Activated B cell treated with CpG ODN at 0.5 μM for 24 hours (primary cell): ENCODE measurements at places on chromosomes 2 and 18. TPM values are rescaled to one million over a fixed set of nuclear protein-coding genes. Genes with fewer than 3 reads are reported as not detected.

IGFBP5 gene
- total RNA-seq, result not detected in 2 replicates

CCL20 gene
- total RNA-seq, result not detected in 2 replicates

KCNS3 gene
- 1.1 and 1.5 TPM in 2 replicates for total RNA-seq

DLGAP1 gene
- 0.10 and 0.18 TPM in 2 replicates for total RNA-seq

VIL1 gene
- total RNA-seq, result 0.07 TPM in 1 of 2 replicates, not detected in the other

MC5R gene
- total RNA-seq, result not detected in 2 replicates

SEPTIN10 gene
- total RNA-seq, result 0.35 and 0.69 TPM in 2 replicates

UGT1A10 gene
- not detected in 2 replicates for total RNA-seq

DNA sequence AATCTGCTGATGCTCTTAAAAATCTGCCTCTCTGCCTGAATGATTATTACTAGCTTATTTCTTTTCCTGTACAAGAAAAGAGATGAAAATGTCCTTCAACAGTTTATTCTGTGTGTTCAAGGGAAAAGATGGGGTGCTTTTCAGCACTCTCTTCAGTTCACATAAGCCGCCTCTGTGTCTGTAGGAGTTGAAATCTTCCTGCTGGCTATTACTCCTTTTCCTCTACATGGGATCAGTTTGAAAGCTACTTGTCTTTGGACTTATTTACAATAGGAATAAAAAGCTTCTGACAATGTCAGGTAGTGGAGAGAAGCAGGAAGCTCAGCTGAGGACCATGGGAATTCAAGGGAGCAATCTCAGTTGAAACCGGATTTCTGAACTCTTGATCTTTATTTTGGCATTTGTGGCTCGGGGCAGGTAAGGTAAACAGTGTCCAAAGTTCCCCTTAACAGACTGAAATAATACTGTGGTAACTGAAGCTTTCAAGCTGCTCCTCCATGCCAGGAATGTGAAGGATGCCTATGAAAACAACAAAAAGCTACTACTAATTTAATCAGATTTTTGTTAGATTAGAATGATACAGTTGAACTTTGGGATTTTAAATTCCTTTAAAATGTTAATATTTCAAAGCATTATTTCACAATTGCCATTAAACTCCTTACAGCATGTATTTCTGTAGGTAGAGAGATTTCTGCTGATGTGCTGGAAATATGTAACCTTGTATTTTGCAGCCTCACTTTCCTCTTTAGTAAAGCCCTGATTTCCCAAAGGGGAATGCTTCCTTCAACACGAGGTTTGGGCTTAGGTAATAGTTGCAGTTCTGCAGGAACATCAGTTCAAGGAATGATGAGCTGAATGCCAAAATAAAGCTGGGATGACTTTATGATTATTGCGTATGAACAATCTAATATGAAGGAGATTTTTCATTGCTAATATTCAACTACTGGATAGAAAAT, 43.6 kb downstream of the MAPRE2 start:
- DNase-seq, result no peak
- no peak overlapping the region for H3K27ac ChIP-seq
- peaks cover 11% of the 10 kb centered on the region for H3K4me1 ChIP-seq
- no peaks in the 10 kb centered on the region for H3K27me3 ChIP-seq

GRCh38 chr2:238581126-238581525, 154.4 kb downstream of the ASB1 start:
- no peak for DNase-seq
- no peaks in the 10 kb centered on the region for H3K4me1 ChIP-seq
- H3K27me3 ChIP-seq, result peaks cover 2% of the 10 kb centered on the region
- H3K27ac ChIP-seq, result no peak overlapping the region
- H3K36me3 ChIP-seq, result no peaks in the 10 kb centered on the region

DNA sequence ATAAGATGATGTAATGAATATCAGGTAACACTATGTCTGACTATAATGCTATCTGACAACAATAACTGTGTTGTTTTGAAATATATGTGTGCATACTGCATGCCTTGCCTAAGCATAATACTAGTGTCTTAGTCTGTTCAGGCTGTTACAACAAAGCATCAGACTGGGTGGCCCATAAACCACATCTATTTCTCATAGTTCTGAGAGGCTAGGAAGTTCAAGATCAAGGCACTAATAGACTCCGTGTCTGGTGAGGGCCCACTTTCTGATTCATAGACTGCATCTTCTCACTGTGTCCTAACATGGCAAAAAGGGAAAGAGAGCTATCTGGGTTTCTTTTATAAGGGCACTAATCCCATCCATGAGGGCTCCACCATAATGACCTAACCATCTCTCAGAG, 80.1 kb downstream of the SUCLG1 start:
- DNase-seq, result no peak
- H3K36me3 ChIP-seq, result no peaks in the 10 kb centered on the region
- peaks cover 2% of the 10 kb centered on the region for H3K27me3 ChIP-seq
- H3K27ac ChIP-seq, result no peak overlapping the region
- H3K4me3 ChIP-seq, result no peak overlapping the region
- no peaks in the 10 kb centered on the region for H3K4me1 ChIP-seq

- no peaks in the 10 kb centered on the region for H3K36me3 ChIP-seq
- H3K4me3 ChIP-seq, result no peak overlapping the region
- no peak overlapping the region for H3K27ac ChIP-seq
- no peaks in the 10 kb centered on the region for H3K4me1 ChIP-seq
These were observed 230.0 kb upstream of the CXCR4 start for GRCh38 chr2:136347981-136348380.

DNA sequence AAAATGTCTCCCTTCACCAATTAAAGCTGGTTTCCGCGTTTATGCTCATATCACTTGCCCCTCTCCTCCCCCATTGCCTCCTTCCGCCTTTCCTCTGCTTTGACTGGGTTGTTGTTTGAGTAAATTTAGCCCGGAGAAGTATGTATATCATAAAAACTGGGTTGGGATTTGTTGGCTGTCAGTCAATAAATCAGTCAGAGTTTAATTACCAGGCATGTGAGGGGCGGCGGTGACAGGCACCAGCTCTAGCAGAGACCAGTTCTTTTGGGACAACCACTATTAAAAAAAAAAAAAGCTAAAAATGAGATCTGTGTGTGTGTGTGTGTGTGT, 382.4 kb upstream of the SMIM21 start:
- no peaks in the 10 kb centered on the region for H3K36me3 ChIP-seq
- no peaks in the 10 kb centered on the region for H3K4me1 ChIP-seq
- no peak overlapping the region for H3K27ac ChIP-seq
- no peak for DNase-seq

DNA sequence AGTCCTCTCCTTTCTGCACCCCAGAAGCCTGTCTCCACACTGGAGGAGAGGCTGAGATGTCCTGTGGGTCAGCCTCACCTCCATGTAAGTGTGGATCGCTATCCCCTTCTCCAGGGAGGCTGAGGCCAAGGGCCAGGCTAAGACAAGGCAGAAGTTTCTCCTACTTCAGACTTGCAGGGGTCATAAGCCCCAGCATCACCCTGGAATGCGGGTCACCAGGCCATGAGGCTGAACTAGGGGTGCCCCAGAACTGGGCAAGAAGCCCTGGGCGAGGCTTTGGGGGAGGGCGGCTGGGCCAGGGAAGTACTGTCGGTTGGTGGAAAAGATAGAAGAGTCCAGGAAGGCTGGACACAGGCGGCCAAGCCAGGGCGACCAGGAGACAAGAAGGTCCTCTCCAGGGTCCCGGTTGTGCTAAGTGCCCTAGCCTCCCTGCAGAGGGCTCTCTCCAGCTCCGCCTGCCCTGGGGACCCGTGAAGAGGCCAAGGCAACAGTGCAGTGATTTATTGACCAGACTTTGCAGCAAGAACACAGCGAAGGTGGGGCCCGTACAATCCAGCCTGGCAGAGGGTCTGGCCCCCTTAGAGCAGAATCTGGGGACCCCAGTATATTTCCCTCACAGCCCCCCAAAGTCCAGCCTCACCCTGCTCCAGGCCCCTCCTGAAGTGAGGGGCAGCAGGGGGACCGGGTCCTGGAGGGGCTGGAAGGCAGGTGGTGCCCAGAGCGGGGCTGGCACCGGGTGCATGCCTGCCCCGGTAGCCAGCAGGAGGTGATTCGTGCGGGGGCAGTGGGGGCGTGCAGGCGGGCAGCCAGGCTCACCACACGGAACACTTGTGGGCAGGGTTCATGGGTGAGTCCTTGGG, 8.1 kb downstream of the ECEL1 start:
- peaks cover 20% of the 10 kb centered on the region for H3K27me3 ChIP-seq
- no peak overlapping the region for H3K27ac ChIP-seq
- H3K4me3 ChIP-seq, result no peak overlapping the region
- no peak for DNase-seq
- no peaks in the 10 kb centered on the region for H3K36me3 ChIP-seq
- no peaks in the 10 kb centered on the region for H3K4me1 ChIP-seq

DNA sequence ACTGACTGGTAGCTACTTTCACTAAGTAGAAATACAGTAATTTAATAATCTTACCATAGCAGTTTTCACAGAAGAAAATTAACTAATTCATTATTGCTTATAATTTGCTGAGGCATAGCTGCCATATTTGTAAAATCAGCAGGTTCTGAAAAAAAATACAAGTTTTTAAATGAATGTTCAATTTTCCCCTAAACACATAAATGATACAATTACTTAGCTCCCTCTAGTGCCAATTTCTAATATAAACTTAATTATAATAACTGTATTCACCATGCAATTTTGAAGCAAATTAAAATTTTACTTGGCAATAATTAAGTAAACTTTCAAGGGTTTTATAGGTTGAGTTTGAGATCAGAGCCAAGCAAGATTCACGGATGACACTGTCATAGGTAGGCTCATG, 1321.6 kb upstream of the ACVR2A start:
- no peaks in the 10 kb centered on the region for H3K36me3 ChIP-seq
- peaks cover 2% of the 10 kb centered on the region for H3K27me3 ChIP-seq
- H3K4me1 ChIP-seq, result no peaks in the 10 kb centered on the region
- no peak for DNase-seq
- H3K4me3 ChIP-seq, result no peak overlapping the region
